ENCODE measurements at places on chromosomes 2 and 18.
A peak's percentile ranks its signal among the peaks of the same experiment; 100 is the strongest.

GRCh38 chr18:41320100-41320499, 634.9 kb upstream of the PIK3C3 start:
- DNase-seq, result no peak

DNA sequence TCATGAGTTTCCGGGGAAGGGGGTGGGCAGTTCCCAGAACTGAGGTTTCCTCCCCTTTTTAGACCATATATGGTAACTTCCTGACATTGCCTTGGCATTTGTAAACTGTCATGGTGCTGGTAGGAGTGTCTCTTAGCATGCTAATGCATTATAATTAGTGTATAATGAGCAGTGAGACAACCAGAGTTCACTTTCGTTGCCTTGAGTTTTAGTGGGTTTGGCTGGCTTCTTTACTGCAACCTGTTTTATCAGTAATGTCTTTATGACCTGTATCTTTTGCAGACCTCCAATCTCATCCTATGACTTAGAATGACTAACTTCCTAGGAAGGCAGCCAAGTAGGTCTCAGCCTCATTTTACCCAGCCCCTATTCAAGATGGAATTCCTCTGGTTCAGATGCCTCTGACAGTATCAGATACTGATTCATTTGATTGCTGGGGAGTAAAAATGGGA, 447.3 kb downstream of the XIRP2 start:
- DNase-seq, result no peak

DNA sequence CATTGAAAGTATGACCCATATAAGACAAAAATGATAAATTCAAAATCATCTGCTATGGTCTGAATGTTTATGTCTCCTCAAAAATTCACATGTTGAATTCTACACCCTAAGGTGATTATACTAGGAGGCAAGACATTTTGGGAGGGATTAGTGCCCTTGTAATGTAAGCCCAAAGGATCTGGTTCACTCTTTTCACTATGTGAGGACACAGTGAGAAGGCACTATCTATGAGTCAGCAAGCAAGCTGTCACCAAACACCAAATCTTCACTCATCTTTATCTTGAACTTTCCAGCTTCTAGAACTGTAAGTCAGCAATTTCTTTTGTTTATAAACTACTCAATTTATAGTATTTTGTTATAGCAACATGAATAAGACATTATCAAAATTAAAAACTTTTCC, 284.7 kb upstream of the ZC3H15 start:
- DNase-seq, result no peak

GRCh38 chr2:178536037-178536436, 55.8 kb downstream of the PLEKHA3 start:
- no peak for DNase-seq

DNA sequence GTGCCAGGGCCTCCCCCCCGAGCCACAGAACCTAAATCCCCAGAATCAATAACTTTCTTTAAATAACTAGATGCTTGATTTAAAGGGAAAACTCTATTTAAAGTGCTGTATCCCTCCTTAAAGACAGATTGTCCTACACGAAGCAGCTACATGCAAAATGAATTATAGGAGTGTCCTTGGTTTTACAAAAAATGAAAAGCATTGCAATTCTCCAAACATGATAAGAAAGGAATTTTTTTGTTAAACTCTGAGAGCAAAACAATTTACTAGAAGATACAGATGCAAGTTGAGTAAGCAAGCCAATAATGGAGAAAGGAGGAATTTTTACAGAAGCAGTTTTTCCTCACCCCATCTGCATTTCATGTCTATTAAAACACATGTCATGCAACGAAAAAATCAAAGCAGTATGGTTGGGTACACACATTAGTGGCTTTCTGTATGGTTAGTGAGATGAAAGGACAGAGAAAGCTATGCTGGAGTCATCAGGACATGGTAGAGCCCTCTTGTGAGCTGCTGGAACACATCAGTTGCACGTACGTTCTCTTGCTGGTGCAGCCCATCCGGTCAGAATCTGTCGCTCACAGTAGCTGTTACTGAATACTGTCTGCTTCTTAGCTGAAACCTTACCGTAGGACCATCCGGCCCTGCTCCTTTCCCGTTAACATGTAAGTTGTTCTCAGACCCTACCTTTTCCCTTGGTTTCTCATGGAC, 25.9 kb upstream of the STEAP3 start:
- DNase-seq, result no peak

DNA sequence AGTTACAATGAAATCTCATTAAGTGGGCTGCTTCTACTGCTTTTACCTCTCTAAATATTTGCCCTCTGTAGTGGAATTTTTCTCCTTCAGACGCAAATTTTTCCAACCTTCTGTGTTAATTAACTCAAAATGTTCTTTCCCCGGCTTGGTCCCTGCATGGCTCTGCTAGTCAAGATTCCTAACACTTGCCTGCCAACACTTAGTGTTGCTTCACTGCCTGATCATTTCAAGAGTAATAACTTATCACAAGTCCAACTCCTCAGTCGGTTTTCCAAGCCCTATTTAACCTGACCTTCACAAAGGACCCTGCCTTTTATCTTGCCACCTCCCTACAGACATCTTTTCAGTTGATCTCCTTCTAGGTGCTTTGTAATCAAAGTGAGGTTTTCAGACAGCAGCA, 142.7 kb downstream of the HRH4 start:
- no peak for DNase-seq

- DNase-seq, result no peak
Observed at GRCh38 chr18:28065031-28065792, 111.7 kb downstream of the CDH2 start.

DNA sequence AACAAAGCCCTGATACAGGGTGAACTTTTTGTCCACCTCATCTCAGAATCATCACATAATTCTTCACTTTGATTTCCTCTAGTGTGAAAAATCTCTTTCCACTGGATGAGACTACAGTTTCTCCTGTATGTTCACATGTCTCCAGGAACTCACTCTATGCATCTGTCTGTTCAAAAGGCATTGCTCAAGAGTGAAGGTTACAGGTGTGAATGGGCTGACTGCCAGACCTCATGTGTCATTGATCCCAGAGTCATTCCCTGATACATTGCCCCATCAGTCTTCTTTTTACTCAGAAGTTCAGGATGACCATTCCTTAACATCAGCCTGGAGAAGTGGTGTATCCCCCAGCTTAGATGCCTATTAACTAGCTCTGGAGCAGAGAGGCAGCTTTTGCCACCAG, 4.4 kb upstream of the DSC3 start:
- DNase-seq, result no peak

DNA sequence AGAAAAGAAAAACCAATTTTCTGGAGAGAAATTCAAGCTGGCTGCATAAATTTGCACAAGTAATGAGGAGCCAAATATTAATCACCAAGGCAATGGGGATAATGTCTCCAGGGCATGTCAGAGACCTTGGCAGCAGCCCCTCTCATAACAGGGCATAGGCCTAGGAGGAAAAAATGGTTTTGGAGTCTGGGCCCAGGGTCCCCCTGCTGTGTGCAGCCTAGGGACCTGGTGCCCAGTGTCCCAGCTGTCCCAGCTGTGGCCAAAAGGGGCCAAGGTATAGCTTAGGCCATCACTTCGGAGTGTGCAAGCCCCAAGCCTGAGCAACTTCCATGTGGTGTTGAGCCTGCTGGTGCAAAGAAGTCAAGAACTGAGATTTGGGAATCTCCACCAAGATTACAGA, 57.1 kb downstream of the SCN7A start:
- DNase-seq, result no peak

DNA sequence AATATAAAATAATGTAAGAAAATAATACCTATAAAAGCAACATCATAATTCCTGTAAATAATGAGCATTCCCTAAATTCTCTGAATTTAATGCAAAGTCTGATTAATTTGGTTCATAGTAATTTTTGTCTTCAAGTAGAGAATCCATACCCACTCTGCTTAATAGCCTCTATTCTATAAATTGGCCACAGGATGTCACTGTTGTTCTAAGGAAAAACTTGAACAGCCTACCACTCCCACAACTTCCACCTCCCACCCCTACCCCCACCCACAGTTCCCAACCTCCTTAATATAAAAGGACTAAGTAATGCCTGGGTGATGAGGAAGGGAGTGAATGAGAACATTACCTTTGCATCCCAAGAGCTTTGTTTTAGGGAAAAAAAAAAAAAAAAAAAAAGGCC, 27.2 kb upstream of the BBS5 start:
- DNase-seq, result peak; percentile 19

GRCh38 chr2:188787658-188788240, 186.4 kb upstream of the COL3A1 start:
- no peak for DNase-seq

- DNase-seq, result no peak
Observed at GRCh38 chr18:59466980-59467379, 107.9 kb upstream of the LMAN1 start.

GRCh38 chr2:204705243-204705932, 160.1 kb downstream of the PARD3B start:
- DNase-seq, result no peak

- no peak for DNase-seq
Observed at GRCh38 chr2:148221166-148221565, 200.3 kb downstream of the MBD5 start.

- DNase-seq, result no peak
Observed at GRCh38 chr18:27581296-27581904, 396.3 kb upstream of the CHST9 start.

- DNase-seq, result no peak
Observed at GRCh38 chr2:152560166-152560565, 157.1 kb downstream of the PRPF40A start.

- no peak for DNase-seq
Observed at GRCh38 chr2:209094221-209094620, 329.6 kb upstream of the MAP2 start.

- no peak for DNase-seq
Observed at GRCh38 chr2:169362118-169362893, at the start of gene LRP2. TSS of gene LRP2 (minus strand) at chr2:169362534. CDS start at chr2:169362399, 135 bp downstream.

DNA sequence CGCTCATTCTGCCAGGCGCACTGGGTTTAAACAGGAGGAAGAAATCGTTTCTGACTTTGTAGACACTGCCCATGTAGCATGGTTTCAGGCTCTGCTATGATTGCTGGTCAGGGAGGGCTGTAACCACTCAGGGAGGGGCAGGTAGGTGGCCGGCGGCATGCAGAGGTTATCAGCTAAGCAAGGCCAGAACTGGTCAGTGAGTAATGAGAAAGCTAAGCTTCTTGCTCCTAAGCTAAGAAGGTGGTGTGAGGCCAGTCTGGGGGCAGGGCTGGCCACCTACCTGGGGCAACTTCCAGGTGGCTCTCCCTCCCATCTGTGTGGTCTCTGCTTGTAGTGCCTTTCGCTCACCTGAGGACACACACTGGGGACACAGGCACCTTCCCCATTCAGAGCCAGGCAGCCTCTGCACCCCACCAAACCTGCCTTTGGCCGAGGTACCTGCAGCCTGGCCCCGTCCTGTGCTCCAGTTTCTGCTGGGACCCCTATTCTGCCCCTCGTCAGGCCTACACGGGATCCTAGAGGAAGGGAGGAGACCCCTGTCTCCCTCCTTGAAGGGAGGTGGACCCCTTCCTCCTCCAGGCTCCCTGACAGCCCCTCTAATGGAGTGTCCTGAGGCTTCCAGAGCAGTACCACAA, 195.9 kb downstream of the SEPTIN10 start:
- no peak for DNase-seq

All from NCI-H1930 (cell line).